ENCODE measurements at places on chromosomes 1 and 21.

- DNase-seq = no peak
Measured at GRCh38 chr1:50658459-50659076, 235.3 kb upstream of the DMRTA2 start.

GRCh38 chr1:235892202-235892601, 25.5 kb upstream of the LYST start:
- DNase-seq = no peak

GRCh38 chr1:200342511-200343311, 67.1 kb downstream of the ZNF281 start:
- DNase-seq = no peak

DNA sequence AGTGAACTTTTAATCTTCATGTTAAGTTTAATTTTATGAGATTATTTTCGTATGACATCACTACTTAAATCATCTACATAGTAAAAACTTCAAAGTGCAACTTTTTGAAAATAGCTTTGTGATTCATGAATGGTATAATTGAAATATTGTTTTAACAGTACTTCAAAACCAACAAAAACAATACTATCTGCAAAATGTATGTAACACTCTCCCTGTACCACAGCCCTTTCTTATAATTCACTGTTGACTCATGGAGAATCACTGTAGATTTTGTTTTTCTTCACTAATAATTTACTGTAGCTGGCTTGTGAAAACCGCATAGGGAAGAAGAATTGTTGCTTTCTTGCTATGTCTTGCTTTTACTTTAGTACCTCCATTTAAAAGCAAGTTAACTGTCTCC, 301.4 kb upstream of the ADAMTS5 start:
- DNase-seq = no peak

DNA sequence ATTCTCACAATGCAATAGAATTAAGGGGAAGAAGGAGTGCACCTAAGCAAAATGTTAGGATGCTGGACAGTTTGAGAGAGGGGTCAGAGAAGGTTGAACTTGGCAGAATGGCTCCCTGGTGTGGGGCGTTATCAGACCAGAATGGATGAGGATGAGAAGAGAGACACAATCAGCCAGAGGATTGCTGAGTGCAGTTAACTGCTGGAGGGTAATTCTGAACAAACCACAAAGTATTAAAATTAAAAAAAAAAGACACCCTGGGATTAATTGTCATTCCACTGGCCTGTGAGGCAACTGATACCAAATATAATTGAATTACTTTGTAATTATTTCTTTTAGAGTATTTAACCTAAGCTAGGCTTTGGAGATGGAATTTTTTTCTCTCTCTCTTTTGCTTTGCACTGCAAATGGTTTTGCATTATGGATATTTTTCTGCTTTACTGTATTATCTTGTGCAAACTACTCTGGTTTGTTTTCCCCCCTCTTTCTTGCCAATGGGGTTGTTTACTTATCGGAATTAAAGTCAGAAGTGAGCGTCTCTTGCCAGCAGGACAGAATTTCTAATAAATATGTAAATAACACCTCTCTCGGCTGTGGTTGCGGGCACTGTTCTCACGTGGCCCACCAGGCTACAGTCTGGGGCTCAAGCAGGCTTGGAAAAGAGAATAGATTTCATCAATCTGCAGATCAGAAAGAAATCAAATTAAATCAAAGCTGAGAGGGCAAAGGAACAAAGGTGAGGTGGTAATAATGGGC, 572.9 kb upstream of the CAMK1G start:
- no peak for DNase-seq

DNA sequence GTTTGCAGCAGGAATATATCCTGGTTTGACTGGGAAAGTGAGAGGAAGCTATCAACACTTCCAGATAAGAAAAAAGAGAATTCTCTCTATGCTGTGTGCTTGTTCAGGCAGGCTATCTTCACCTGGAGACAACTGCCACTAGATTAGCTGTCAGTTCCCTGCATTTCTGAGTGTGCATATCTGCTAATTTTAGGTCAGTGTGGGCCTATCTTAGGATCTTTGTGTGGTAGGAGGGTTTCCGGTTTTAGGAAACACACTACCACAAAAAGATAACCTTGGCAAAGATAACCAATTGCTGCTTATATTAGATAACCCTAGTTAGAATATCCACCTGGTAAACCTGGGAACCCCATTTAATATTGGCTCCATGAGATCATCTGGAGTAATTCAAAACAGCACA, 22.5 kb upstream of the GBP5 start:
- no peak for DNase-seq

- DNase-seq = no peak
Measured at GRCh38 chr1:209439828-209440227, 143.7 kb upstream of the CAMK1G start.

DNA sequence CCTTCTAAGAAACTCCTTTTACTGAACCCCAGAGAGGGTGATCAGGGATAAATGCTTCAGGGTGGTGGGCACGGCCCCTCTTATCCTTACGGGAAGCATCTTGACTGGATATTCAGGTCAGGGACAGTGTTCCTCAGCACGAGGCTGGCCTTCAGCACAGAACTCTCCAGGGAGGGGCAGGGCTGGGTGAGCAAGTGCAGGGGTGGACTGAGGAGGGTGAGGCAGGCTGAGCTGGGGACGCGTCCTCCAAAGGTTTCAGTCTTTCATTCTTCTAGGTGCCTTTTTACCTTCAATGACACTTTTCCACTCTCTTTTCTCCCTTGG, 52.3 kb downstream of the RASSF5 start:
- DNase-seq = no peak

DNA sequence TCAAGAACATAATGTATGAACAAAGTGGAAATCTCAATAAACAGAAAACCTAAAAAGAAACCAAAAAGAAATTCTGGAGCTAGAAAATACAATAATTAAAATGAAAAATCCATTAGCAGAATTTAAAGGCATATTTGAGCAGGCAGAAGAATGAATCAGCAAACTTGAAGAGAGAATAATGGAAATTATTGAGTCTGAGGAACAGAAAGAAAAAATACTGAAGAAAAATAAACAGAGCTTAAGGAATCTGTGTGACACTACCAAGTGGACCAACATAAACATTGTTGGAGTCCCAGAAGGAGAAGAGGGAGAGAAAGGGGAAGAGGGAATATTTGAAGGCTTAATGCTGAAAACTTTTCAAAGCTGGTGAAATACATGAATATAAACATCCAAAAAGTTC, 54.5 kb downstream of the MAGI3 start:
- no peak for DNase-seq

DNA sequence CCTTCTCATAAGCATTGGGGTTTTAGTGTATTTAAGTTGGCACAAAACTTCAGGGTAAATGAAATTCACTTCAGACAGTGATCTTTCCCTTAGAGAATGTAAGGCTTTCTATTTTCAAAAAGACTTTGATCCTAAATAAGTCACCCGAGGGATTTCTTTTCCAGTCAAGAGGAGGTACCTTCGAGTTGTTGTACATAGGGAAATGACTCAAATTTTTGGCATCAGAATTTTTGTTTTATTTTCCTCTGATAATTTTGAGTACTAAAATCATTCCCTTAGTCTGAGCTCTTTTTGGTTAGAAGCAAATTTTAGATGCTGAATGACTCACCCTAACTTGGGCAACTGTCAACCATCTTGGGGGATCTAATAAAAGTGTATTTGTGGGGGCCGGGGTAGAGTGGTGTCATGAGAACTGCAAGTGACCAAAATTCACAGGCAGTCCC, 193.9 kb downstream of the DHRS3 start:
- no peak for DNase-seq

GRCh38 chr1:179966551-179966950, 11.9 kb downstream of the CEP350 start:
- no peak for DNase-seq

GRCh38 chr1:116754198-116754977, at the start of gene CD2:
Gene CD2, plus strand, starts transcription at chr1:116754430. Its CDS starts 63 bp downstream, at chr1:116754493.
- no peak for DNase-seq

DNA sequence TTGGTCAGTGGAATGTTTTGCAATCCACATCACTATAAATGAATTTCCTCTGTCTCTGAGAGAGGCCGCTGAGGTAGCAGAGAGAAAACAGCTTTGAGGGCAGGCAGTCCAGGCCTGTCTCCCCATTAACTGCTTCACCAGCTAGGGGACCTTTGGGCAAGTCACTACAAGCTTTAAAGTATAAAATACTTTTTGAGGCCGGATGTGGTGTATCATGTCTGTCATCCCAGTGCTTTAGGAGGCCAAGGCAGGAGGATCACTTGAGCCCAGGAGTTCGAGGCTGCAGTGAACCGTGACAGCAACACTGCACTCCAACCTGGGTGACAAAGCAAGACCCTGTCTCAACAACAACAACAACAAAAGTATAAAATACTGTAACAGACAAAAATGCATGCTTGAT, 6.4 kb downstream of the IL6R start:
- DNase-seq = no peak

- DNase-seq = no peak
Measured at GRCh38 chr21:38495696-38496095, 2.6 kb downstream of the ERG start.

- no peak for DNase-seq
Measured at GRCh38 chr1:29121516-29121935, 2.2 kb downstream of the TMEM200B start.

- DNase-seq = peak; percentile 54
Measured at GRCh38 chr1:45299981-45300668, 26.6 kb upstream of the HPDL start.

- DNase-seq = no peak
Measured at GRCh38 chr21:44263768-44264167, 2.1 kb upstream of the DNMT3L start.

GRCh38 chr1:18412882-18413353, 67.8 kb upstream of the KLHDC7A start:
- no peak for DNase-seq

- no peak for DNase-seq
Measured at GRCh38 chr1:83909687-83910086, 89.2 kb downstream of the TTLL7 start.

- DNase-seq = peak; percentile 92
Measured at GRCh38 chr1:32759997-32760623, 57.0 kb downstream of the YARS1 start.

GRCh38 chr1:218164930-218165700, 120.0 kb upstream of the RRP15 start:
- peak; percentile 24 for DNase-seq

- DNase-seq = no peak
Measured at GRCh38 chr1:158493054-158493453, 21.0 kb downstream of the OR10R2 start.

DNA sequence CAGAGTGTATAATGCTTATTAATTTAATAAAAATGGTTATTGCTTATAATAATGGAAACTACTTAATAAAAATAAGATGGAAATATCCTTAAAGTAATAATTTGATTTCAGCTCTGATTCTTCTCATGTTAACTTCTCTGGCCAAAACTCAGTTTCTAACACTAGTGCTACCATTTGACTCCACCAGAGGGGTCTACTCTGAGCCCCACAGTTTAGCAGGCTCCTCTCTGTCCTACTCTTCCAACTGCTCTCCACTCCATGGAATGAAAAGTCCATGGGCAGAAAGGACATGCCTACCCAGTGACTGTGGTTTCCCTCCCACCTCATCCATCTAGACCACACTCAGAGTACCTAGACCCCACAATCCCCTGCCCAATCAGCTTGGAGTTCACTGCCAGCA, 489.1 kb upstream of the CAMK1G start:
- peak; percentile 13 for DNase-seq

DNA sequence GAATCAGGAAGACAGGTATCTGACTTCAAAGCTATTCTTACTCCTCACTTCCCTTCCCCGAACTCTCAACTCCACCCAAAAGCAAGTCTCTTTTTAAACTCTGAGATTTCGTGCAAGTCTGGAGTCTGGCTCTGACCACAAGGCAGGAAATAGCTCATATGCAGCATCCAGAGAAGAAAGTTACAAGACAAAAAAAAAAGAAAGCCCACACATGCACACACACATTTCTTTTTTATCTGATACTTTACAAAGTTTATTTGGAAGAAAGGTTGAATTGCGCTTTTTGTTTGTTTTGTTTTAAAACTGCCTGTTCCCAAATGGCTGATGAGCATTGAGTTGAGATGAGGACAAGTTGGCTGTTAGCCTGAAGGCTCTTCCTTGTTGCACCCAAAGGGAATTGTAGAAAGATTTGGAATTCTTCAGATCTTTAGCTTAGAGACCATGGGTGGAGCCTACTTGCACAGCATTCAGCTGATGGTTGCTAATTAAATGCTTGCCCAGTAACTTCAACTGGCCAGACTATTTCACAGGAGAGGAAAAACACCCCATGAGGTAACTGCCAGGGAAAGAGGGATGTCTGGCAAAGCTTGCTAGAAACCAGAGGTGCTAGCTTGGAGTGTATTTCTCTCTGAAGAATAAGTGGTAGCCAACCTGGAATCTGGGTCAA, 490.3 kb downstream of the TTLL7 start:
- DNase-seq = no peak

- DNase-seq = no peak
Measured at GRCh38 chr1:231557898-231558707, 29.6 kb downstream of the TSNAX start.

GRCh38 chr1:179143322-179143721, 61.5 kb downstream of the TOR3A start:
- DNase-seq = peak; percentile 95

GRCh38 chr1:162107911-162108310, 38.4 kb downstream of the NOS1AP start:
- DNase-seq = no peak

GRCh38 chr1:220483700-220484099, 44.2 kb upstream of the MARK1 start:
- DNase-seq = no peak

DNA sequence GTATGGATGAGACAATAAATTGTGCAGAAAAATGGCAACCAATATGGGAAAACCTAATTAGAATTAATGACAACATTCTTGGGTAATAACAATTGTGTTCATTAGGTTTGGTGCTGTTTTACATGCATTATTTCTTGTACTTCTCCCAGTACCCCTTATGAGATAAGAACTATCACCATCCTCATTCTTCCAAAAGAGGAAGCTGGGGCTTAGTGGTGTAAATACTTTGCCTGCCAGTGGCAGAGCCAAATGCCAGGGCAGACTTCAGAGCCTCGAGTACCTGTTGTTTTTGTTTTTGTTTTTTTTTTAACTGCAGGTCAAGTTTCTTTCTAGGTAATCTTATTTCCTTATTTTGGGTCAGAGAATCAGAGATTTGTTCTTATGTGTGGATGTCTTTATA, 206.4 kb downstream of the RHOU start:
- DNase-seq = no peak

DNA sequence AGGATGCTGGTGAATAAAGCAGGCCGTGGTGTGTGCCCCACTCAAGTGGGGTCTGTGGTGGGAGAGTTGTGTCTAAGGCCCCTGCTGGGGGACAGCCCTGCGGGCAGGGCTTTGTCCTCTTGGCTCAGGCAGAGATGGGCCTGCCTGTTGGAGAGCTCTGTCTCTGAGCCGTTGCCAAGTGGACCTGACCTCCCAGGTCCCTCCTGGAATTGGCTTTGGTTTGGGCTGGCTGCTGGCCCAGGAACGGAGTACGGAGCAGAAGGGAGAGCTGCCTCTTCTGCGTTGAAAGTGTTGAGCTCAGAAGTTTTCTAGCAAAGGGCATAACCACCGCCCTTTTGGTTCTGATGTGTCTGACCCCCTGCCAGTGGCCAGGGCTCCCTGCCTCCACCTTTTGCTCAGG, 153.9 kb downstream of the PEX14 start:
- DNase-seq = no peak

DNA sequence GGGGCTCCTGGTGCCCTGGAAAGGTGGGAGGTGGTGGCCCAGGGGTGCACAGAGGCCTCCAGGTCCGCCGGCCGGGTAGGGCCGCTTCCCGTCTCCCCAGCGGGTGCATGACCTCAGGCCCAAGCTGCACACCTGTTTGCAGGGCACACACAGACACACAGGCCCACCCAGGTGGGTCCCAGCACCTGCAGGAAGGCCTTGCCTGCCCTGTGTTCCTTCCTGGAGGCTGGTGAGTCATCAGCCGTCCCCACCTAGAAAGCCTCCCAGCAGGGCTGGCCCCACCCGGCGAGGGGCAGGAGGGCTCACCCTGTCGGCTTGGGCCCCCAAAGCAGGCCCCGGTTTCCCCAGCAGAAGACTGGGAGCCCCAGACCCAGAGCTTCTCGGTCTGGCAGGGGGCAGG, 23.6 kb upstream of the TTLL10 start:
- DNase-seq = no peak
